ENCODE measurements at places on chromosomes 4 and X. TPM values are rescaled to one million over a fixed set of nuclear protein-coding genes. Genes with fewer than 3 reads are reported as not detected.

- H3K4me3 ChIP-seq, result no peak overlapping the region
- no peaks in the 10 kb centered on the region for H3K4me1 ChIP-seq
- no peaks in the 10 kb centered on the region for H3K27me3 ChIP-seq
- no peaks in the 10 kb centered on the region for H3K36me3 ChIP-seq
- no peak for DNase-seq
These were observed 51.6 kb upstream of the HDAC8 start for GRCh38 chrX:72624194-72624593.

GRCh38 chr4:38677441-38677840 lies 13.4 kb downstream of the KLF3 start:
- H3K27ac ChIP-seq, result no peak overlapping the region
- no peak for DNase-seq
- H3K36me3 ChIP-seq, result peaks cover 22% of the 10 kb centered on the region
- no peak overlapping the region for H3K4me3 ChIP-seq
- no peaks in the 10 kb centered on the region for H3K27me3 ChIP-seq
- peaks cover 34% of the 10 kb centered on the region for H3K4me1 ChIP-seq

GRCh38 chrX:129954804-129955203 lies 27.6 kb upstream of the BCORL1 start:
- DNase-seq, result no peak
- H3K27me3 ChIP-seq, result peaks cover 3% of the 10 kb centered on the region
- no peaks in the 10 kb centered on the region for H3K36me3 ChIP-seq
- peaks cover 25% of the 10 kb centered on the region for H3K4me1 ChIP-seq
- H3K4me3 ChIP-seq, result no peak overlapping the region

DNA sequence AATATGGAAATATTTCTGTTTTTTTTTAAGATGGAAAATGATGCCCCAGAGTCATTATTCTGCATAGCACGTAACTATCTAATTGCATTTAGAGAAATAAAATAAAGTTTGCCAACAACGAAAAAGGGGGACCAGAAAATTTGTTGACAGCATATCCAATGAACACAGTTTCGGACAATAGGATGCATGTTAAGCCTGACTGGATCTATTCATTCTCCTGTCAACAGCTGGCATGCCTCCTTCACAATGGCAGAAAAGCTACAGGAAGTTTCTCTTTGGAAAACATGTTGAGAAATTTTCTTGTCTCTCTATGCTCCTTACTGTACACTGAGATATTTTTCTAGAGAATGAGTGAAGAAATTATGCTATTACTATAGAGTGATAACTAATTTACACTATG lies 262.5 kb downstream of the GRID2 start:
- H3K4me1 ChIP-seq, result no peaks in the 10 kb centered on the region
- no peaks in the 10 kb centered on the region for H3K36me3 ChIP-seq
- no peak overlapping the region for H3K27ac ChIP-seq

- H3K27ac ChIP-seq, result no peak overlapping the region
- DNase-seq, result no peak
- no peak overlapping the region for H3K4me3 ChIP-seq
- H3K27me3 ChIP-seq, result no peaks in the 10 kb centered on the region
These were observed 53.6 kb downstream of the KLF3 start for GRCh38 chr4:38717604-38718003.

DNA sequence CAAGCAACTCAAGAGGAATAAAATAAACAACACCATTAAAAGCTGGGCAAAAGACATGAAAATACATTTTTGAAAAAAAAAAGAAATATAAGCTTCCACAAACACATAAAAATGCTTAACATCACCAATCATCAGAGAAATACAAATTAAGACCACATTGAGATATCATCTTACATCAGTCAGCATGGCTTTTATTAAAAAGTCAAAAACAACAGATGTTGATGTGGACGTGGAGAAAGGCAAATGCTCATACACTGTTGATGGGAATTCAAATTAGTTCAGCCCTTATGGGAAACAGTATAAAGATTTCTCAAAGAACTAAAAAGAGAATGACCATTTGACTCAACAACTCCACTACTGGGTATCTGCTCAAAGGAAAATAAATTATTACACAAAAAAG lies 59.6 kb downstream of the STK32B start:
- no peak for DNase-seq
- H3K27ac ChIP-seq, result no peak overlapping the region
- no peaks in the 10 kb centered on the region for H3K27me3 ChIP-seq
- H3K4me3 ChIP-seq, result no peak overlapping the region
- no peaks in the 10 kb centered on the region for H3K4me1 ChIP-seq

GRCh38 chrX:26918631-26919030 lies 544.5 kb downstream of the PPP4R3C start:
- DNase-seq, result no peak
- H3K4me1 ChIP-seq, result no peaks in the 10 kb centered on the region
- no peaks in the 10 kb centered on the region for H3K27me3 ChIP-seq
- no peak overlapping the region for H3K4me3 ChIP-seq

DNA sequence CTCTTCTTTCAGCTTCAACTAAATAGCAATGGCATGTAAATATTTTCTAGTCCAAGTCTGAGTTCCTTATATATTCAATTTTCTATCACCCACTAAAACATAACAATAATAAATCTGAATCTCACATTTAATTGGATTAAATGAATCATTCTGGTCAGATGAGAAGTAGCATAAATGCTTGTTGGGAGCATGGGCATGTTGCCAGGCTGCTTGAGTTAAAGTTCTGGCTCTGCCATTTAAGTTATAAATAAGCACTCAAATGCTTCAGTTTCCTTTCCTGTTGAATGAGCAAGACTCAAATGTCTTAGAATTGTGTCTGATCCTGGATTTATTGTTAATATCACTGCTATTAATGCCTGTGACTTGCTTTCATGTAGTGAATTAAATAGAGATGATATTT lies 496.3 kb downstream of the STPG2 start:
- H3K36me3 ChIP-seq, result no peaks in the 10 kb centered on the region
- DNase-seq, result no peak
- H3K4me1 ChIP-seq, result no peaks in the 10 kb centered on the region

DNA sequence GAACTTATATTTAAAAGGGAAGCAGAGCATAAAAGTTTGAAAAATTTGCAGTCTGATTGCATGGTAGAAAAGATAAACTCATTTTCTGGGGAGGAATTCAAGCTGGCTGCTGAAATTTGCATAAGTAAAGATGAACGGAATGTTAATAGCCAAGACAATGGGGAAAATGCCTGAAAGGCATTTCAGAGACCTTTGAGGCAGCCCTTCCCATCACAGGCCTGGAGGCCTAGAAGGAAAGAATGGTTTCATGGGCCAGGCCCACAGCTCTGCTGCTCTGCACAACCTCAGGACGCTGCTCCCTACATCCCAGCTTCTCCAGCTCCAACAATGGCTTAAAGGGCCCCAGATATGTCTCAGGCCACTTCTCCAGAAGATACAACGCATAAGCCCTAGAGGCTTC lies 46.9 kb upstream of the INPP4B start:
- no peak for DNase-seq
- no peaks in the 10 kb centered on the region for H3K27me3 ChIP-seq
- no peaks in the 10 kb centered on the region for H3K4me1 ChIP-seq
- no peaks in the 10 kb centered on the region for H3K36me3 ChIP-seq
- H3K4me3 ChIP-seq, result no peak overlapping the region

GRCh38 chr4:60344908-60345307 lies 855.2 kb upstream of the ADGRL3 start:
- H3K27me3 ChIP-seq, result no peaks in the 10 kb centered on the region
- H3K36me3 ChIP-seq, result no peaks in the 10 kb centered on the region
- H3K4me3 ChIP-seq, result no peak overlapping the region
- no peak overlapping the region for H3K27ac ChIP-seq
- no peaks in the 10 kb centered on the region for H3K4me1 ChIP-seq

- no peaks in the 10 kb centered on the region for H3K4me1 ChIP-seq
- no peaks in the 10 kb centered on the region for H3K27me3 ChIP-seq
- H3K27ac ChIP-seq, result no peak overlapping the region
- no peak overlapping the region for H3K4me3 ChIP-seq
These were observed 2.7 kb downstream of the ARHGEF6 start for GRCh38 chrX:136778020-136778419.

GRCh38 chrX:129762448-129762847 lies 17.3 kb upstream of the SASH3 start:
- no peak for DNase-seq
- no peaks in the 10 kb centered on the region for H3K4me1 ChIP-seq
- H3K27ac ChIP-seq, result no peak overlapping the region
- no peaks in the 10 kb centered on the region for H3K27me3 ChIP-seq
- no peak overlapping the region for H3K4me3 ChIP-seq

DNA sequence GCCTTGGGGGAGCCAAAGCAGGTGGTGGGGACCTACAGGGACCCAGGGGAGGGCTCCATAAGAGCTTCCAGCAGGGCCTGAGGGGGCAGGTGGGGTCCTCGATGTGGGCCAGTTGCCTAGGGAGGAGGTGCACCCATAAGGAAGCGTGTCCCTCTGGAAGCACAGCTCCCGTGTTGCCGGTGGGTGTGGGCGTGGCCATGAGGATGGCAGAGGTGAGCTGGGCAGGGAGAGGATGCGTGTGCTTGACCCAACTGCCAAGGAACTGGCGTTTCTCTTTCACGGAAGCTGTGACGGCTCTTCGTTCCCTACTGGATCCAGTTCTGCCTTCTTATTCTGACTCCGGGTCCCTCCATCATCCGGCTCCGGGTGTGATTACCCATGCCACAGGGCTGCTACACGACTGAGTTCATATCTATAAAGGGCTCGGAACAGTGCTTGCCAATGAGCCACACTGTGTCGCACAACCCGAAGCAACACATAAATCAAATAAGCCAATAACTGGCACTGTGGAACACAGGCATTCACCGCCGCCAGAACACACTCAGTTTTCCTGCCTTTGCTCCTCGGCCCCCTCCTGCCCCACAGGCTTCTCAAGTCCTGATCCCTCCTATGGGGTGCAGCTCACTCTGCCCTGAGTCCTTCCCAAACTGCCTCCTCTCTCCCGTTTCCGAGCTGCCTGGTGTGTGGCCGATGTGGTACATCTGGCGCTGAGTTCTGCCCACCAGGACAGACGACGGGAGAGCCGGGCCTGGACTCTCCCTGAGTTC lies 35.5 kb downstream of the RNF212 start:
- no peaks in the 10 kb centered on the region for H3K27me3 ChIP-seq
- H3K27ac ChIP-seq, result no peak overlapping the region
- H3K36me3 ChIP-seq, result no peaks in the 10 kb centered on the region
- no peaks in the 10 kb centered on the region for H3K4me1 ChIP-seq
- no peak overlapping the region for H3K4me3 ChIP-seq

GRCh38 chrX:43953218-43953617 lies 20.0 kb downstream of the NDP start:
- DNase-seq, result no peak
- H3K36me3 ChIP-seq, result no peaks in the 10 kb centered on the region
- H3K4me3 ChIP-seq, result no peak overlapping the region
- no peak overlapping the region for H3K27ac ChIP-seq

DNA sequence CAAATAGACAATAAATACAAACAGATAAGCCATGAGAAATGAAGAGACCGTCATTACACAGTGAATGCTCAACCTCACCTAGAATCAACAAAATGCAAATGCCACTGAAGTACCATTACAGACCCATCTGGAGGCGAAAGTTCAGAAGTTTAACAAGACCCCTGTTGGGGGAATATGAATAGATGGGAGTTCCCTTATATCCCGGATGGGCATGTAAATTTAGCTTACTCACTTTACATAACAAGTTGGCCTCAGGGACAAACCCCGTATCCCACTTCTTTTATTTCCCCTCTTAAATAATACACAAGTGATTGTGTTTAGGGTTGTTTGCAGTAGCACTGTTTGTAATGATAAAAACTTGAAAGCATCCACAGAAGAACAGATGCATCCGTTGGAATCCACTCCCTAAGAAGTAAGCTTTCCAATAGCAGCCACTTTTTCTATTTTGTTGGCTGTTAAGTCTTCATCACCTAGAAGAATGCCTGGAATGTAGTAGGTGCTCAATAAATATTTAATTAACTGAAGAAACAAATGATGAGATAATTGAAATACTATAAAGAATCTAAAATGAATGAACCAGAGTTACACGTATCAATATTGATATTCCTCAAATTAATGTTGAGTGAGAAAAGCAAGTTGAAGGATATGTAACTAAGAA lies 1076.3 kb upstream of the TENM3 start:
- H3K36me3 ChIP-seq, result no peaks in the 10 kb centered on the region
- no peak for DNase-seq
- H3K27ac ChIP-seq, result no peak overlapping the region
- H3K27me3 ChIP-seq, result no peaks in the 10 kb centered on the region
- no peak overlapping the region for H3K4me3 ChIP-seq

DNA sequence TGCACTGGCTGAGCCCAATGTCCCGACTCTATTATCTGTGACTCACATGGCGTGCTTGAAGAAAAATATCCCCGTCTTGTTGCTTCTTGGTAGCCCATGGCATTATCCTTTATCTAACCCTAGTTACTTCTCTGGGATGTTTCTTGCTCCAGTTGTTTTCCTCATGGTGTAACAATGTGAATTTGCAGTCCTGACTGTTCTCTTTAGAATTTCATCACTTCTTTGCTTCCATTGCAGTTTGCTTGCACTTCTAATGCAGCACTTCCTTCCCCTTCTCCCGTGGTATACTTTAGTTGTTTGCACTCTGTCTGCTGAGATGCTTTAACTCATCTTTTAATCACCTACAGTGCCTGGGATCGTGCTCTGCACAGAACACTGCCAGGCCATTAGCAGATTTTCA lies 126.9 kb downstream of the MAML3 start:
- no peak for DNase-seq
- H3K36me3 ChIP-seq, result no peaks in the 10 kb centered on the region
- peaks cover 20% of the 10 kb centered on the region for H3K4me1 ChIP-seq
- H3K4me3 ChIP-seq, result no peak overlapping the region

DNA sequence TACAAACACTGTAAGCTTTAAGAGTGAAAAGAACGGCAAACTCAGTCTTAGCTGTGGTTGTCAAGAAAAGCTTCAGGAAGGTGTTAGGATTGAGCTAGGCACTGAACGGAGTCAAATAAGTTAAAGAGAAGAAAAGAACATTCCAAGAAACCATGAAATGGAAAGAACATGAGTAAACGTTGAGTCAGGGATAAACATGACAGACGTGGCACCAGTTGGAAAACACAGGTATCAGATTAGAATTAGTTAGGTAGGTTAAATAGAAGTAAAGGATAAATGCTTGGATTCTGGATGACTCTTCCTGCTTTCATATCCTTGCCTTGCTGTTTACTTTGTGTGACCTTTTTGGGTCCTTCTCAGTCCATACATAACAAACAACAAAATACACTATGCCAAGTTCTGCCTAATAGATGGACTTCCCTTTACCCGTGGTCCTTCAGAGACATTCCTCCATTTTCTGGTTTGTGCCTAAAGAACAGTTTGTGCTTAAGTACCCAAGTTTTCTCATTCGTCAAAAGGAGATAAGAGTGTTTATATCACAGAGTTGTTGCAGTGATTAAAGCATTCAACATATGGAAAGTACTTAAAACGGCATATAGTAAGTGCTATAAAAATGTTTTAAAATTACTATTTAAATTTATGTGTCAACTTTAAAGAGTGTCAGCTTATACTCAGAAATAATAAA lies 446.9 kb downstream of the TMA16 start:
- H3K27me3 ChIP-seq, result no peaks in the 10 kb centered on the region
- no peak overlapping the region for H3K4me3 ChIP-seq
- no peaks in the 10 kb centered on the region for H3K36me3 ChIP-seq
- no peak for DNase-seq
- no peaks in the 10 kb centered on the region for H3K4me1 ChIP-seq

The DDX60 gene
- 21.4 TPM for polyA plus RNA-seq

The SHROOM3 gene
- 27.8 TPM for polyA plus RNA-seq

The MAML3 gene
- 10.6 TPM for polyA plus RNA-seq

The IGSF1 gene
- polyA plus RNA-seq, result 12.3 TPM

The WNK3 gene
- 1.4 TPM for polyA plus RNA-seq

The NRK gene
- polyA plus RNA-seq, result 4.9 TPM

The SFRP2 gene
- polyA plus RNA-seq, result 3.5 TPM

The TASL gene
- 0.96 TPM for polyA plus RNA-seq
